ENCODE measurements at places on chromosomes 3 and 15.

- no peak for DNase-seq
Observed at GRCh38 chr3:113231827-113232253, 20.5 kb downstream of the BOC start.

- DNase-seq: peak; percentile 51
Observed at GRCh38 chr15:63892794-63893441, 59.2 kb upstream of the HERC1 start.

DNA sequence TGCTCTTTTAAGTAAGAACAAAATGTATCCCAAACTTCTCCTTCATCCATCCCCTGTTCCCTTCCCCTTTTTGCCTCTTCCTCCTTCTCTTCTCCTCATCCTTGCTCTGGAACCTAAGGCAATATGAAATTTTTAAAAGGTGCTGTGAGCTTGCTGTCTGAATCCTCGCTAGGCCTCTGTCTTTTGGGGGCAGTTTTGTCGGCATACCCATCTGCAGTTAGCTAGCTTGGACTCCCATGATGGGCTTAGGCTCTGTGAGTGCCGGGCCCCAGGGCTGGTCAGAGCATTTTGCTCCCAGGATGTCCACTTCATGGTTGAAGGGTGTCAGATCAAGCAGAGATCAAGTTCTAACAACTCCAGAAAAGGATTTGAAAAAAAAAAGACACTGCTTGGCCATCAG, 18.6 kb downstream of the ZIC1 start:
- no peak for DNase-seq

- no peak for DNase-seq
Observed at GRCh38 chr15:76206325-76206976, 104.8 kb downstream of the ETFA start.

GRCh38 chr3:113606539-113607218, 74.3 kb downstream of the SIDT1 start:
- DNase-seq: peak; percentile 0

DNA sequence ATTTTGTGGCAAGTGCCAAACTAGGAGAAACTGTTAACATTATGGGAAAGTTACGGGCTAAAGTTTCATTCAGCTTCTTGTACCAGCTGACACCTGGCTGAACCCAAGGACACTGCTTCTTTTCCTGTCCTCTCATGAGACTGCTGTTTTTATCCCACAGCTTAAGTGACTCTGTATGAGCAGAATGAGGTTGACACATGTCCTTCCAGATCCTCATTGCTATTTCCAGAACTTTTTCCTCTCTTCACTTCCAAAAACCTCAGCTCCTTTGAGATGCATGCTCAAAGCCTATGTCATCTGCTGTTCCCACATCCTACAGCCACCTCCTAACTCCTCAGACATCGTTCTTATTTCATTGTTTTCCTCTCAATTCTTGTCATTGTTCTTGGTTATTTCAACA, 183.6 kb downstream of the DCLK3 start:
- DNase-seq: no peak
